Caudate nucleus (tissue), 63 donors: ENCODE measurements at places on chromosomes 6 and 20.
A peak's percentile ranks its signal among the peaks of the same experiment; 100 is the strongest.

DNA sequence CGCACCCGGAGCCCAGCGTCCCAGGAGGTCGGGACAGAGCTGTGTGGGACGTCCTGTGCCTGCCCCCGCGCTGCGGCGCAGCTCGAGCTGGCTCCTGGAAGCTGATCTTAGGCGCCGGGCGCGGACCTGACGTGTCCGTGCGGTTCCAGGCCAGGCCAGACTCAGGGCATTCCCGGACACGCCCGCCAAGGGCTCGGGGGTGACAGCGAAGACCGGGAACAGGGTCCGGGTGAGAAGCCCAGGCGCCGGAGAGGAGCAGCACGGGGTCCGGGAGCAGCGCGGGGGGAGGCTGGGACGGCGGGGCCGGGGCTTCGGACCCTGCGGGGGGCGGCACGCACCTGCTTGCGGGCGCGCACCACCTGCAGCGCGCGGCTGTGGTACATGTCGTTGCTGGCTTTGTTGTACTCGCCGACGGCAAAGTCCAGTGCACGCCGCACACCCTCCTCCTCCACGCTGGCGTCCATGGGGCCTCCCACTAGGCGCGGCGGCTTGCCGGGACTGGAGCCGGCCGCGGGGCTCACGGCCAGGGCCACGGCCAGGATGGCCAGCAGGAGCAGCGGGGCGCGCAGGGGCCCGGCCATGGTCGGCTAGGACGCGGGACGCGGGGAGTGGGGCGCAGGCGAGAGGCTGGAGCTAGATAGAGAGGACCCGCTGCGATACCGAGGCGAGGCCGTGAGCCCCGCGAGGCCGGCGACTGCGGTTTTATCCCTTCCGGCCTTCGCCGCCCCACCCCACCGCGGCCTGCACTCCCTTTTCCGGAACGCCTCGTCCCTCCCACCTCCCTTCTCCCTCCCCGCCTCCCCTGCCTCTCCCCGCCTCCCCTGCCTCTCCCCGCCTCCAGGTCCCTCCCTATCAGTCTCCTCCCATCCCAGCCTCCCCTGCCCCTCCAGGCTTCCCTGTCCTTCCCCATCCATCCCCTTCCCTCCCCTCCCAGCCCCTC, at the start of gene CST3:
TSS of gene CST3 (minus strand) at position 674 of the 940 bp plus-strand sequence. CDS start at position 581, 93 bp downstream.
- peak; percentile 29 for DNase-seq

GRCh38 chr6:69704916-69705315, 91.9 kb downstream of the LMBRD1 start:
- DNase-seq: no peak

DNA sequence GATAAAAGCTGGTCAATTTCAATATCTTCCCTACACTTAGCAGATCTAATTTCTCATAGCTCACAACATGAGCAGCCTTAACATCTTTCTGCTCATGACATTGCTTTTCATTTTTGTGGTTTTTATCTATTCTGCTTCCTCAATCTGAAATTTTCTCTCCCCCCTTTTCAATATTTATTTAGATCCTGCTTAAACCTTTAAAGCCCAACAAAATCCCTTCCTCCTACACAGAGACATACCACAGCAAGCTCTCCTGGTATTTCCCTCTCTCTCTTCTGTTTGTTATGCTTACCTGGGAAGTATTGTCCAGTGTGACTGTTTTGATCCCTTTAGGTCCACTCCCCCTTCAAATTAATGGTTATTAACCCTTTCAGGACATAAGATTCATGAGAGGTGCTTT, 582.5 kb downstream of the RFPL4B start:
- no peak for DNase-seq

DNA sequence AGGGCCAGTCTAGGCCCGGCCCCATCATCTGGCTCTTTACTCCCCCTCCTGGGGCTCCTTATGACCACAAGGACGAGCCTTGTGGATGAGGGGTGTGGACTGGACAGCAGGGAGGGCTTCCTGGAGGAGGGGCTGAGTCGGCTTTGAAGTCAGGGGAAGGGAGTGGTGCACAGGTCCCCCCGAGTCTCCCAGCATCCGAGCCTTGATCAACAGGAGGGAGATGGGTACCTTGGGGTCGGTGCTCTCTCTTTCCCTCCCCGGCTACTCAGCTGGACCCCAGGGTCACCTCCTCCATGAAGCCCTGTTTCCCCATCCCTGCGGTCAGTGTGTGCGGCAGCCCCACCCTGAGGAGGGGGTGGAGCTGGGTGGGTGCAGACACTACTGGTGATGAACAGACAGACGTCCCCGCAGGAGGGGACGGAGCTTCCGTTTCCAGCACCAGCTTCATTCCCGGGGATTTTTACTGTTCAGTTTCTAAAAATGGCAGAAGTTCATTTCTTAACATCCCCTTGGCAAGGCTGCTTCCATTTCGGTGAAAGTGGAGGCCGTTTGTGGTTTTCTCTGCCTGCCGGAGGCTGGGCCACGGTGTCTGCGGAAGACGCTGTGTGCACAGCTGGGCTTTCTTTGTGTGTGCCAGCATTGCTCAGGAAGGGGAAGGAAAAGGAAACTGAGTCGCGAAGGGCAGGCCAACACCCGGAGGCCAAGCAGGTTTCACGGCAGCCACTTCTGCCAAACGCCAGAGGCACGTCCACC, 19.6 kb downstream of the NTSR1 start:
- no peak for DNase-seq

GRCh38 chr6:14559746-14560536, 442.4 kb downstream of the CD83 start:
- no peak for DNase-seq

DNA sequence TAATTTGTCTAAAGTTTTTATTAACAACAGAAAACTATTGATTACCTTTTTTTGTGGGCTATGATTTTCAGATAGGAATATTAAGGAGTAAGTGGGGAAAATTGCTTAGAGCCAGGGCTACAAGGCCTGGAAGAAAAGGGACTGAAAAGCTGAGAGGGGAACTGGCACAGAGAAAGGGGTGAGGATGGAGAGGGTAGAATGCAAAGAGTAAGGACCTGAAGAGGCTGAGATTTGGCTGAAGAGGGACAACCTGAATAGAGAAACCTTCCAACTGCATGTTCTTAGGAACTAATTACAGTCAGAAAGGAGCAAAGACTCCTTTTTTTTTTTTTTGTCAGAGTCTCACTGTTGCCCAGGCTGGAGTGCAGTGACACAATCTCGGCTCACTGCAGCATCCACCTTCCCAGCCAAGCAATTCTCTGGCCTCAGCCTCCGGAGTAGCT, 16.7 kb downstream of the BTN2A1 start:
- DNase-seq: no peak

DNA sequence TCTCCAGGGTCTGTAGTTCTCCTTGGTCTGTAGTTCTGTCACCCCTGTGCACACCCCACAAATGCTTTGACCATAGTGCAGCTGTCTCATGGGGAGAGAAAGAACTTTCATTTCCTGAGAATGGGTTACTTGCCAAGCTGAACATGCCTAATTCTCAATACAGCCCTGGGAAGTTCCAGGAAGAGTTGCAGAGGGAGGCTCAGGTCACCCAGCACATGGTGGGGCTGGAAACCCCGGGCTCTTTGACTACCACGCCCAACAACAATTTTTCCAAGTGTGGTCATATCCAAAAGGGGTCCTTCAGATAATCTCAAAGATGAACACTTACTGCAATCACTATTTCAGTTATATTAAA, 2.2 kb upstream of the PTPRA start:
- DNase-seq: no peak

GRCh38 chr20:59428441-59429205, 128.2 kb downstream of the EDN3 start:
- DNase-seq: no peak

- no peak for DNase-seq
Measured at GRCh38 chr6:107809966-107810365, 14.1 kb downstream of the SCML4 start.

- no peak for DNase-seq
Measured at GRCh38 chr6:78487401-78487800, 379.9 kb upstream of the IRAK1BP1 start.

GRCh38 chr6:12791371-12791770, 74.8 kb downstream of the PHACTR1 start:
- DNase-seq: no peak

DNA sequence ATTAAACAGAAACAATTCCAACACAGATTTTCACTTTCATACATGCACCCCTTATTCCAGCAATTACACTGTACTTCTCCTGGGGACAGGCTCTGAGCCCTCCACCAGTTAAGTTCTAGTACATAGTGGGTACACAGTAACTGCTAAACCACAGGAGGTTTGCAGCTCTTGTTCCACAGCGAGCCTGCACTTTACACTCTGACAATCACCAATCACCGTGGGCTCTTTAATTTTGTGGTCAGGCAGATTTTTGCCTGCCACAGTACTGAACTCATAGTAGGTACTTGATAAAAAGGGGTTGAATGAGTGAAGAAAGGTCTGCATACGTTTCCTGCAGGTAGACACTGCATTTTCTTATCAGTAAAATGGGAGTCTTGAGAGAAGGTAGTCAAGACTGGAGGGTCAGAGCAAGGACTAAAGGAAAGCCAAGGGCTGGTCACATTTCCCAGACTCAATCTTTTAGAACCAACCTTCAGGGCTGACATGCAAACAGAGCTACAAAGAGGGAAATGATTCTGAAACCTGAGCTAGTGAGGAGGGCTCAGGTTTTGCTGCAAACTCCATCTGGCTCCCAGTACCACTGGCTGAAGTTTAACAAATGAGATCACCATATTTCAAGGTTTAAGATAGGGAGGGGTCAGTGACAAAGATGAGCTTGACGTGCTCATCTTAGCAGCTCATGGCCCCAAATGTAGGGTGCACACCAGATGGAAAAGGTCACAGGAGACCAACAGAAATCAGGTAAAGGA, 404.6 kb downstream of the BTBD9 start:
- no peak for DNase-seq

- DNase-seq: no peak
Measured at GRCh38 chr20:46004187-46004586, 4.5 kb upstream of the MMP9 start.

GRCh38 chr6:51490101-51490500, 597.3 kb downstream of the PKHD1 start:
- no peak for DNase-seq

DNA sequence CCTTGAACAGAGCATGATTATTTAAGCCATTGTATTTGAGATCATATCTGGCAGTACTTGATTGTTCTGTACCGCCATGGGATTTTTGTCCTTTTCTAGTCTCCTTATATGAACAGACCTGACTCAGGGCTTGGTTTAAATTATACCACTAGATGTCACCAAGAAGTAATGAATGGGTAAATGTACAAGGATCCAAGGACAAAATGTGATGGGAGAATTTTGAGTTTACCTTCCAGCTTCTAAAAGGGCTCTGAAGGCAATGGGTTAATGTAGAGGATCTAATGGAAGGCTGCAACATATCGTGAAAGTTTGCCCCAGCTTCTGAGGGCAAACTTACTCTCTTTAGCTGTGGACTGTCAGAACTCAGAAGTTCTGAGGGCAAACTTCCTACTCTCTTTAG, 12.0 kb downstream of the RNF8 start:
- no peak for DNase-seq

DNA sequence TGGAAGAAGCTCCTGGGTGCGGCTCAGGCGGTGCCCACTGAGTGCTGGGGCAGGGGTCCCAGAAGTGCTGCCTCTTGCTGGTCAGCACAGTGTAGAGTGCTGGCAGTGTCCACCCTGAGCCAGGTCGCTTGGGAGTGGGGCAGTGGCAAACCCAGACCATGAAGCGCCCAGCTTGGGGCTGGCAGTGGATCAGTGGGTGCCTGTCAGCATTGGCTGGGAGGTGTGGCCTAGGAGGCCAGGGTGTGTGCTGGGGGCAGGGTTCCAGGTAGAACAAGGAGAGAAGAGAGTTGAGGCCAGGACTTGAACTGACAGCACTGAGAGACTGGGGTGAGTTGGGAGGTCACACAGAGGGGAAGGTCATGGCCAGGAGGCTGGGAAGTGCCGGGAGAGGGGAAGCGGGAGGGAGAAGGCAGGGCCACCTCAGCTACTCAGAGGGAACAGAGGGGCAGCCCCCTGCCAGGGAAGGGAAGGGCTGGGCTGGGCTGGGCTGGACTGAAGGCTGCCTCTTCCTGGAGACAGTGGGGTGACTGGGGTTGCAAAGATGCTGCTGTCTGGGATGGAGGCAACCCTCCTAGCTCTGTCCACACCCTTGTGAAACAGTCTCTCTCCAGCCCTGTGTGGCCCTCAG, 4.1 kb downstream of the TCEA2 start:
- no peak for DNase-seq

- DNase-seq: no peak
Measured at GRCh38 chr6:30565772-30566171, 5.5 kb upstream of the ABCF1 start.

DNA sequence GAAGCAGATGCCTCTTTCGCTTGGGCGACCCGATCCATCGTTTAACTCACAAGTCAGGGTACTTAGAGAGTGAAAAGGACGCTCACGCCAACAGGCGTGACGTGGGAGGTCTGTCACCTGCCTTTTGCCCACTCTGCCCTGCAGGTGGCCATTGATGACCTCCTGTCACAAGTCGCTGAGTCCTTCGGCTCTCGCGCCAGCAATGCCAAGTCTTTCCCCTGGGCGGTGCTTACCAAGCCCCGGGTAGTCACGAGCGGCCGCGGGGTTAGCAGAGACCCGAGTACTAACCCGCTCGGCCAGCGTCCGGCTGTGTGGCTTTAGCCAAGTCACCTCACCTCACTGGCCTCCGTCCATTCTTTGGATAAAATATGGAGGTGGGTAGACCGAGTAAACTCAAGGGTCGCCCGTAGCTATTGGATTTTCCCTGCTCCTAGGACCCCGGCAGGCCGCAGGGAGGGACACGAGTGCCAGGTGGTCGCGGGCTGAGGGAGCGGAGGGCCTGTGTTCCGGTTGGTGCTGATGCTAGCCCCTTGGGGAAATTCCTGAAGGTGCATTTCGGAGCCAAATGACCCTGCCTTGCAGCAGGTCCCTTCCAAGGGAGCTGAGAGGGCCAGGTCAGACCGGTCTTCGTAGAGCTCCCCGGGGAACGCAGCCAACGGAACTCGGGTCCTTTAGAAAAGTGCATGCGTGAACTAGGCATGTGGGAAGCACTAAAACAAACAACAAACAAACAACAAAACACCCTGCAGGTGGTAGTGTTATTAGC, 668 bp downstream of the PKIB start:
- DNase-seq: no peak

- no peak for DNase-seq
Measured at GRCh38 chr6:132362442-132363185, 38.7 kb downstream of the MOXD1 start.

GRCh38 chr6:54874349-54875048, 27.9 kb downstream of the FAM83B start:
- DNase-seq: no peak

DNA sequence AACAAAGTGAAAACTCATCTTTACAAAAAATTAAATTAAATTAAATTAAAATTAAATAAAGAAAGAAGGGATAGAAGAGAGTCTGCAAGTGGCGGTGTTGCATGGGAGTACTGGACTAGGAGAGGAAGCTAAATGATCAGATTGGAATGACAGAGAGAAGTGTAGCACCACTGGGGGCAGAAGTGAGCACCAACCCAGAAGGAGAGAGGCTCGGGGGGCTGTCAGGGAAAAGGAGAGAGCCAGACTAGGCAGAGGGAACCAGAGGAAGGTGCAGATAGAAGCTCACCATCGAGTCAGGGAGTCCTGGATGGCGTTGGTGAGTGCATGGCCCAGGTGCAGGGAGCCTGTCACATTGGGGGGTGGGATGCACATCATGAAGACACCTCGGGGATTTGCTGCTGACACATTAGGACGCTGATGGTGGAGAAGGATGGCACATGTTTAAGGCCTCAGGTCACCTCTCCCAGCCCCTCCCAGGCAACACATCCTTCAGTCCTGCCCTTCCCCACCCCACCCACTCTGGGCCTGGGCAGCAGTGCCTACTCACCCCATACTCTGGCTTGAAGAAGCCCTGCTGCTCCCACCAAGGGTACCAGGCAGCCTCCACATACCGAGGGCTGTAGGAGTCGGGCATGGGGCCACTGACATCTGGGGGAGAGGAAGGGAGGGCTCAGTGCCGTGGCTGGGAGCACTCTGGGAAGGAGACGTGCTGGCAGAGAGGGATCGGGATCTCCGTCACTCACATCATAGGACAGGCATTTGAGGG, 4.0 kb downstream of the VARS1 start:
- no peak for DNase-seq
